ENCODE measurements at places on chromosomes 4 and X.

DNA sequence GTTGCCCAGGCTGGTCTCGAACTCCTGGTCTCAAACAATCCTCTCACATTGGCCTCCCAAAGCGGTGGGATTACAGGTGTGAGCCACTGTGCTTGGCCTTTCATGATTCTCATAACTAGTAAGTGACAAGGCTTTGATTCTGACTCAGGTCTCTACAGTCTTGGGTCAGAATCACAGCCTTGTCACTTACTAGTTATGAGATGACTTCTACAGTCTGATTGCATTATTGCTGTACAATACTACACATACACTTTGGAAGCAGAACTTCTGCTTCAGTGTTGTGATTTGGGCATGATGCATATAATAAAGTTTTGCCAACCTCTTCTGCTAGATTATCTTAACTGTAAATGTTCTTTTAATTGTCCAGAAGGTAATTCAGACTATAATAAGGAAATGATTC, 123.3 kb downstream of the KDM6A start:
- no peak for DNase-seq

DNA sequence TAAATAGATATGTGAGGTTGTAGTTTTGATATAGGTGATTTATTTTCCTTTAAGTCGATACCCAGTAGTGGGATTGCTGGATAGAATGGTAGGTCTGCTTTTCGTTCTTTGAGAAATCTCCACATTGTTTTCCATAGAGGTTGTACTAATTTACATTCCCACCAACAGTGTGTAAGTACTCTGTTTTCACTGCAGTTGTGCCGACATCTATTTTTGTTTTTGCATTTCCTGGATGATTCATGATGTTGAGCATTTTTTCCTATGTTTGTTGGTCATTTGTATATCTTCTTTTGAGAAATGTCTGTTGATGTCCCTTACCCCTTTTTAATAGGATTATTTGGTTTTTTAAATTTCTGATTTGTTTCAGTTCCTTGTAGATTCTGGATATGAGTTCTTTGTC, 120.7 kb downstream of the NAA11 start:
- no peak for DNase-seq

GRCh38 chr4:171142639-171143038, 670.6 kb upstream of the GALNTL6 start:
- DNase-seq, result no peak

DNA sequence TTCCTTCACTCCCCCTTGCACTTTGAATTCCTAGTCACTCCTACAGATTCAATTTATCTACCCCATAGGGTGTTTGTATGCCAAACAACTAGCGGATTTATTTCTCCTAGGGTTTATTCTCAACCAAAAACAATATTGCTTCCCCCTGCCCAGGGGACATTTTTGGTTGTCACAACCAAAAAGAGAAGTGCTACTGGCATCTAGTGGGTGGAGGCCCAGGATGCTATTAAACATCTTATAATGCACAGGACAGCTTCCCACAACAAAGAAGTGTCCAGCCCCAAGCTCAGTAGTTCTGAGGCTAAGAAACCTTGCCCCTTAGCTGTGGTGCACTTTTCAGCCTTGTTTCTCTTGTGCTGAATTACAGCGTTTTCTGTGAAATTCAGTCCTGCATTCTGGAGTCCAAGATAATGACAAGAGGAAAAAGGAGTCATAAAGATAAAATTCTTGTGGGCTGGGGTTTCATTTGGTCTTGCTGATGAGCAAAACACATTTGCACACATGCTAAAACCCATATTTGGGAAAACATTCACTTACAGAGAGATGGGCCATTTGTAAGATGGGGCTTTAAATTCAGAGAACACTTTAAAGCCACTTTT, 11.2 kb upstream of the SYTL4 start:
- no peak for DNase-seq

DNA sequence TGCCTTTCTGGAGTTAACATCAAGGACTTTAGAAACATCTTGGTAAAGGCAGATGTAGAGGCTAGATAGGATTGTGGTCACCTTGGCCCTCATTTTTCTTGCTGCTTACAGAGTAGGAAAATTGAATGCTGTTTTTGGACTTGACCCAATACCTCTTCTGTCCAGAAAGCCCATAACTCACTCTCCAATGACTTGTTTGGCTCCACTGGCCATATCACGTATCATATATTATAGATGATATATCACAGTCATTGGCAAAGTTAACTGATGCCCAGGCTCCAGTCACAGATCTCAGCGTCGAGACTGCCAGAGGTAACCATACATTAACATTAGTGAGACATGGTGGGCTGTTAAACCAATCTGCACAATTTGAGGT, 88.1 kb upstream of the PLAC1 start:
- DNase-seq, result no peak

GRCh38 chr4:87353592-87353991, 30.9 kb upstream of the HSD17B13 start:
- peak; percentile 12 for DNase-seq

- no peak for DNase-seq
Measured at GRCh38 chrX:40501164-40501855, 79.5 kb upstream of the ATP6AP2 start.

- DNase-seq, result no peak
Measured at GRCh38 chr4:1049591-1049905, 38.1 kb downstream of the FGFRL1 start.

DNA sequence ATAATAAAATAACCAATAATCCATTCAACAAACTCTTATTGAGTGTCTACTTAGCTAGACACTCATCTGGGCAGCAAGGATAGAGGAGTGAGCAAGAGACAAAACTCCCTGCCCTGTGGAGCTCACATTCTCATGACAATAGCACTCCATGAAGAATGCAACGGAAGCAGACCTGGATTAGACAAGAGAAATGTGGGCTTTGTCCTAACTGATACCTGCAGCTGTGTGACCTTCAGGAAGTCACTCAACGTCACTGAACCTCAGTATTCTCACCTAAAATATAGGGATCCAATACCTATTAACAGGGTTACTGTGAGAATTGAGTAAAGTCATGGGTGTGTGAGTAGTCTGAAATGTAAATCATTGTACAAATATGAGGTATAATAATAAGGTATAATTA, 61.2 kb downstream of the NDNF start:
- DNase-seq, result no peak

- DNase-seq, result no peak
Measured at GRCh38 chr4:78414116-78414515, 137.5 kb upstream of the ANXA3 start.

DNA sequence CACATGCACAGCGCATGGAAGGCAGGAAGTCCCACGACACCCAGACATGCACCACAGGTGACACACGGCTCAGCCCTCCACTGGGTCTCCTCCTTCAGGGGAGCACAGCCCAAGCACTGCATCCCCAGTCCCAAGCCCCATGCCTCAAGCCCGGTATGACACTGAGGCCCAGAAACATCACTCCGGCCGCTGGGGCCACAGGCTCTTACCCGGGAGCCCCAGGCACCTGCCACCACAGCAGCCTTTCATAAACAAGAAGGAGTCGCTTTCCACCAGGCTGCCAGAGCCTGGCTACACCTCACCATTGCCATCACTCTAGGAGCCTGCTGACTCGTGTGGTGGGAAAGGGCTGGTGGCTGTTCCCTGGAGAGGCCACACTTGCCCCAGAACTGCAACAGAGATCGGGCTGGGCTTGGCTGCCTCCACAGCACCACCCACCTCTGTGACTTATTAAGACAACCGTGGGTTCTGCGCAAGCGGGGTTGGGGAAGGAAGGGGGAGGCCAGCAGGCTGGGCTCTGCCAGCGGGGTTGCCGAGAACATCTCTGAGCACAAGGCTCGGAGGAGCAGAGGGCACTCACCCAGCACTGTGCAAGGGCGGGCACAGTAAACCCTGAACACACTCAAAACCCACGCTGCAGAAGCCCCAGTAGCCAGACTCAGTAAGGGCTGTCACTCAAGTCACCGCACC, 4.5 kb downstream of the HAUS7 start:
- DNase-seq, result no peak

DNA sequence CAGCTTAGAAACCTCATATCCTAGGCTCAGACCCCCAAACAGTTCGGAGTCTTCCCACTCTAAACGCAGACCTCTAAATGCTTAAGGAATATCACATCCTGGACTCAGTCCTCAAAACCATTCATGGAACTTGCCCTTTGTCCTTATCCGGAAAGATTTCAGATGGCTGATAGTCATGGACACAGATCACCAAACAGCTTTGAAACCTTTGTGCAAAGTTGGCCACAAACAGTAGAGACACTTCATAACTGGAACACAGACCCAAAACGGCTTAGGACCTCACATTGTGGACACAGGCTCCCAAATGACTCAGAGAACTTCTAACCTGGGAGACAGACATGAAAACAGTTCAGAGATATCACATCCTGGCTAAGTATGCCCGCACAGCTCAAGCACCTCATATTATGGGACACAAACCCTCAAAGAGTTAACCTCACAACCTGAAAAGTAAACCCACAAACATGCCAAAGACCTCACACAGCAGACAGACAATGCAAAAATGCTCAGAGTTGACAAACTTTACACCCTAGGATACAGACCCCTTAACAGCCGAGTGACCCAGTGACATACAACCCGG, 15.5 kb downstream of the SUV39H1 start:
- DNase-seq, result no peak

GRCh38 chr4:6594826-6595355, 19.9 kb downstream of the MAN2B2 start:
- DNase-seq, result no peak

DNA sequence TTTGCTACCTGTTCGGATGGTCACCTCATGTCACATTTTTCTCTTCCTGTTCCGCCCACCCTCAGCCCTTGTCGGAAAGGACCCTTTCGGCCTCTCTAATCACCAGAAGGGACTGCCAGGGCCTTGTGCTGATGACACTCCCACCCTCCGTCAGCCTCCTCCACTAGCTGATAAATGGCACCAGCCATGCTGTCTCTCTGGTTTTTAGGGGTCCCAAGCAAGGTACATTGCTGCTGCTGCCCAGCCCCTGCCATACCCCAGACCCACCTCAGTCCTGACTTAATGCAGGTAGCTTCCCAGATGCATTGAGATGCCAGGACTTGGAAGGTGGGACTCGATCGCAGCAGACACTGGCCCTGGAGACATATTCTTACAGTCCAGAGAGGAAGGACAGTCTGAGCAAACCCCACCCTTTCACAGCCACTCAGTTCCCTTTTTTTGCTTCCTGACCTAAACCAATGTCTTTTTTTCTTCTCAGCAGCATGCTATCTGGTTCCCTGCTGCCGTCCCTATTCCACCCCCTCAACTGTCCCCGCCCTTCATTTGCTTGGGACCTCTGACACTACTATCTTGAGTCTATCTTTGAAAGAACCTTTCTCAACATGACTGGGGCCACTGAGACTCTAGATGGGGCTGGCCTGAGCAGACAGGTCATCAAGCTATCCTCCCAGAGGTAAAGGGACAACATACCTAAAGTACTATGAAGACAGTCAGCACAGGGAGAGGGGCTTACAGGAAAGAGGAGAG, at the start of gene BTK:
TSS of gene BTK (minus strand) at position 397 of the 747 bp plus-strand sequence. CDS start 10,907 bp downstream, outside the sequence.
- no peak for DNase-seq

- no peak for DNase-seq
Measured at GRCh38 chr4:138859254-138859653, 156.3 kb upstream of the NOCT start.

All from activated gamma-delta T cell treated with anti-CD3 and anti-CD28 coated beads, Interleukin-2, amount 50 U/mL, for 16 hours (primary cell).